ENCODE measurements at places on chromosomes 16 and 17.

GRCh38 chr17:49219987-49220386 is 9.5 kb downstream of the ABI3 start:
- DNase-seq = no peak

GRCh38 chr16:10501016-10501607 is 79.3 kb downstream of the EMP2 start:
- DNase-seq = no peak

DNA sequence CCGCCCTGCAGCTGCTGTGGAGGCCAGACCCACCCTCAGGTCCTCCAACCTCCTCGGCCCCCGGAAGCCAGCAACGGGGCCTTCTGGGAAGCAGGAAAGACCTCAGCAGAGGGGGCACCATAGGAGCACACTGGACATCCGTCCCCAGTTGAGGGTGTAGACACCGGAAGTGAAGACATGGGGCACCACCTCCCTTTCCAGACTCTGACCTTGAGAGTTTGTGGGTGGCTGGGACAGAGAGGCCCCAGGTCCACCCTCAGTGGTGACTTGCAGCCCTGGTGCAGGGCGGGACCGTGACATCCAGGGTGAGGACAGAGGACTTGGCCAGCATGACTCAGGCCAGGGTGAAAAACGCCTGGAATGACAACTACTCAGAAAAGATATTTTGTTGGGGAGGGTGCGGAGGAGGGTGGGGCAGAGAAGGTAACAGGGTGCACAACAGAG is 19.9 kb downstream of the CEP295NL start:
- no peak for DNase-seq

DNA sequence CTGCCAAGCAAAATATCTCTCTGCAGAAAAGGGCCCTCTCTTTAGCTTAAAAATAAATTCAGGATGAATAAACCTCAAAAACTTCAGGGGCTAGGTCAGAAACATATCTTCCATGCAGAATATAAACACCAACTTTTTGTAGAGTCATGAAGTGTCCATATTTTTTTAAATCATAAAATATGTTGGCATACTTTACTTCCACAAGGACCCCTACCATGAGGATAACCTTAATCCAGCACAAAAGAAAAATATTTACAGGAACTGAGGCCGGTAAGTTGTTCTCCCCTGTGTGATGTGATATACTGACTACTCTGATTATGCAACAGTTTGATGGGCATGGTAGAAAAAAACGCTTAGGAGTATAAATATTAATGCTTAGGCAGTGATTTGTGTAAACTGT is 264.8 kb upstream of the CDH11 start:
- no peak for DNase-seq

DNA sequence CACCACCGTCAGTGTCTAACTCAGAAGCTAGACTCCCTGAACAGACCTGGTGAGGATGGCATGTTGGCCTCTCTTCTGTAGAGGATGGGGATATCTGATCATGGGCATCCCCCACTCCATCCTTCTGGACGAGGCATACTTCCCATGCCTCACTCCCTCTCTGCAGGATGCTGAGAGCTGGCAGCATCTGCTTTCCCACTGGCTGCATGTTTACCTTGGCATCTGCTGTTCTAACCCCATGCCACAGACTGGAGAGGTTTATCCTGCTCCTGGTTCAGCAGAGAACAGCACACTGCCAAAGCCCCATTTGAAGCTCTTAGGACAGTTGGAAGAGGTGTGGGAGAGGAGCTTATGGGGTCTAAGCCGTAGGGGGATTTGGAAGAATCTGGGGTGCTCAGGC is 46.0 kb downstream of the YPEL2 start:
- no peak for DNase-seq

DNA sequence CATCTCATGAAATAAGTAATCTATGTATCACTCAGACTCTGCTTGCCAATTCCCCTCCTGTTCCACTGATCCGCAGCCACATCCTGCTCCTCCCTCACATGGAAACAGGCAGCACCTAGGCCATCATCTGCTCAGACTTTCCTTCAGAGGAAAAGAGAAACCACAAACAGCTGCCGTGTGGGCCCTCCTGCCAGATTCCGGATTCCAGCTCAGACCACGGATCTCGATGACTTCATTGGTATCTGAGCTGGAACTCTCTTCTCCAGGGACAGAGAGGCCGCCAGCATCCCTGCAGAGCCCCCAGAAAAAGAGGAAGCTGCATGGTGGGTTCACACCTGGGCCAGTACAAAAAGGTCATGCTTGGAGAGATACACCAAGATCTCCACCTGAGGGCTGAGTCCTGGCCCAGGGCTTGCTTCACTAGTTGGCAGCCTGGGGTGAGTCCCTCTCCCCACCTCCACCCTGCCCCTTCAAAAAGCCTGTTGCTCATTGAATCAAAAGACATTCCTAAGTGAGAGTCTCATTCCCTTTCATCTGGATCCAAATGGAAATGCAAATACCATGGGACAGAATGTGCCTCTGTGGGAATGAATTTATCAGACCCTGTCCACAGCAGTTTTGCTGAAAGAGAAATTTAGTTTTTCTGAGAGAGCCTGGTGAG is 47.2 kb downstream of the HOXB1 start:
- no peak for DNase-seq

DNA sequence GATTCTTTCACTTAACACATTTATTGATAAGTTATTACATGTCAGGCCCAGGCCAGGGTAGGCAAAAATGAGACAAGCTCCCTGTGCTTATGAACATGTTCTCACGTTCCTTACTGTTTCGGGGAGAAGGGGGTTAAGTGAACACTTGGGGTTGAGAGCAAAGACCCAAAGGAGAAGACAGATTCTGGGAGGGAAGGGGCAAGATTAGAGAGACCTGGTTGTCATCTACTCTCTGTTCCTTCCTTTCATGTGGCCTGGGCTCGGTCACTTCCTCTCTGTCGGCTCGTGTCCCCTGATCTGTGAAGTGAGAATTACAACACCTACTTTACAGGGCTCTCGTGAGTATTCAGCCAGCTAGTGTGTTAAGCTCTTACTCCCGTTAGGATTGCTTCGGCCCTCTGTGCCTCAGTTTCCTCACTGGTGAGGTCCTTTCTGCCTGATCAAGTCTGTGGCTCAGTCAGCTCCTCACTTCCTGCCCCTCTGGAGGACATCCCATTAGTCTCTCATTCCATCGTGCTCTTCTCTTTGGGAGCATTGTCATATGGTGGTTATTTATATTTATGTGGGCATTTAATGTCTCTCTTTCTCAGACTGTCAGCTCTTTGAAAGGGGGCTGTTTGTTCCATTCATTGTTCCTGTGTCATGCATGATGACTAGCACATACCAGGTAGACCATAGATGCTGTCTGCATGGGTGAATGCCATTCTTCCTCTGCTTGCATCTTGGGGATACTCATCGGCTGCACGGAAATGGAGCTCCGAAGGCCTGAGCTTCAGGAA is 38.9 kb downstream of the PLCG2 start:
- DNase-seq = peak; percentile 63

- no peak for DNase-seq
These were observed 5.9 kb downstream of the TMEM98 start for GRCh38 chr17:32933881-32934280.

DNA sequence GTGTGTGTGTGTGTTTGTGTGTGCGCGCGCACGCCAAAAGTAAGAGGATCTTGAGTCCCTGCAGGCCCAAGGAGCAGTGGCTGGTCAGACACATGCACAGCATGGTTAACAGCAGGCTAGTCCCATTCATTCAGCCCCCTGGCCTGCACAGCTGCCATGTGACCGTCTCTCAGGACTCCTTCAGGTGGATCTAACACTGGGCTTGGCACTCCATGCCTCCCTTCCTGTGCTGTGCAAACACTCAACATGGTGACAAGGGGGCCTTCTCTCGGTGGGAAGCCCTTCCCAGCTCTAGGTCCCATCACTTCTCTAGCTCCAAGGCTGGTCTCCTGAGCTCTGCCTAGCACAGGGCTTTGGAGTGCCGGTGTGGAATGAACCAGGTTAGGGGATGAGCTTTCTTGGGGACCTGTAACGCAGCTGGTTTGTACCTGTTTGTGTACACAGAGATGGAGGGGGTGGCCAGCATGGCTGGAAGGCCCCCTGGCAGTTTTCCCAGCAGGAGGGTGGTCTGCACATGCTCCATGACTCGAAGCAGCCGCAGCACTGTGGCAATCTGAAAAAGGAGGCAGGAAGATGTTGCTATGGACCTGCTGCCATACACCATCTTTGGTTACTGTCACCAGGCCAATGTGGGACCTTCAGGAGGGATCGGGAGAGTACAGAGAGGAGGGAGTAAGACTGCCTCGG is 69.4 kb upstream of the GCSH start:
- DNase-seq = no peak

GRCh38 chr17:61400066-61400716 is 548 bp downstream of the TBX2 start:
- no peak for DNase-seq

- no peak for DNase-seq
These were observed 45.4 kb downstream of the NDEL1 start for GRCh38 chr17:8481089-8481488.

GRCh38 chr17:59783221-59784047 is 76.0 kb downstream of the VMP1 start:
- no peak for DNase-seq

DNA sequence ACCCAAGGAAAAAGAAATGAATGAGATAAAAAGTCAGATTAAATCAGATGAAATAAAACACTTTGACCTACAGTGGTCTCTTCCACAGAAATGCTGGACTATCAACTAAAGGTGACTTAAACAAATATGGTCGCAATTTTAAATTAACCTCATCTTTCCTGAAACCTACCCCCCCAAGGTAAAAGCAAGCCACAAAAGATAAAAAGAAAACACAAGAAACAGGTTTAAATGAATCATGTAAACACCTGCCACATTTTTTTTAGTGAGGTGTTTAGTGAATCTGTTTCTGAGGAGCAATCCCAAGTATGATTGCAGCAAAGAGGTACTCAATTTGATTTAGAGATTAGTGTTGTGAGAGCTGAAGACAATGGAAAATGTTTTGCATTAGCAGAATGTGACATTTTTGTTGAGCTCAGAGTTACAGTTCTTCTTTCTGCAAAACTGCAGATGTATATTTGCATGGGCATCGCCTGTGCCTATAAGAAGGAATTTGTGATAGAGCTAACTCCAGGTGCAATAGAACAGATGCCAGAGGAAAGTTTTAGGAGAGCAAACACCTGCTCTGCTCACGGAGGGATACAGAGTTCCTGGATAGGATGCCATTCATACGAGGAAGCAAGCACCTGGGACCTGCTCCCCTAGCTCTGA is 3.4 kb upstream of the MMD start:
- no peak for DNase-seq

- no peak for DNase-seq
These were observed 1.5 kb downstream of the FLCN start for GRCh38 chr17:17235212-17236174.

GRCh38 chr17:557371-557770 is 157.3 kb downstream of the VPS53 start:
- no peak for DNase-seq

DNA sequence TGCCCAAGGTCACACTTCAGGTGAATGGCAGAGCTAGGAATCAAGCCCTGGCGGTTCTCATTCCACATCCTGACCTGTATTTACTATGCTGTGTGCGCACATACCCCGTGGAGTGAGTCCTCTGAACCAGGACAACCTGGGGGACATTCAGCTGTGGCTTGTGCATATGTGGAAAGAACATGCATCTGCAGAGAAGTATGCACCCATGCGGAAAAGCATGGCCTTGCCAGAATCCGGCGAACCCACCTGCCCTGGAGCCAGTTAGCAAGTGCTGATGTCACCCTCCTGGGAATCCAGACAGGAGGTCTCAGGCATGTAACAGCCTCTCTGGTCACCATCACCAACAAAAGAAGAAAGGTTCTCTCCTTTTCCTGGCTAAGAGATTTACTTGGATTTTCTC is 1.9 kb downstream of the RASL10B start:
- DNase-seq = no peak

DNA sequence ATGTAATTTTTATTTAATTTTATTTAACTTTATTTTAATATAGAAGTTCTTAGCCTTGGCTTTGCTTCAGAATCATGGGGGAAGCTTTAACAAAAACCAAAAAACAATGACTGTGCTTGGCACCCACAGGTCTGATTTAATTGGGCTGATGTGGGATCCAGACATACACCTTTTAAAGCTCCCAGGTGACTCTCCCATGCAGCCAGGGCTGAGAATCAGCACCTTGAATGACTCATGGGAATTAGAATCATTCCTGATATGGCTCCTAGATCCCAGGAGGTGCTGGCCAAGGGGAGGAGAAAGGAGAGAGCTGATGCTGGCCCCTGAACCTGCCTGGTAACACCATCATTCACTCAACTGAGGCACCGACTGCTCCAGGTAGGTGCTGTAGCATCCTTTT is 240.7 kb downstream of the PARN start:
- no peak for DNase-seq

- peak; percentile 78 for DNase-seq
These were observed 9.8 kb downstream of the SLC16A3 start for GRCh38 chr17:82238472-82239201.

GRCh38 chr17:37417852-37418251 is 11.2 kb downstream of the TADA2A start:
- no peak for DNase-seq

DNA sequence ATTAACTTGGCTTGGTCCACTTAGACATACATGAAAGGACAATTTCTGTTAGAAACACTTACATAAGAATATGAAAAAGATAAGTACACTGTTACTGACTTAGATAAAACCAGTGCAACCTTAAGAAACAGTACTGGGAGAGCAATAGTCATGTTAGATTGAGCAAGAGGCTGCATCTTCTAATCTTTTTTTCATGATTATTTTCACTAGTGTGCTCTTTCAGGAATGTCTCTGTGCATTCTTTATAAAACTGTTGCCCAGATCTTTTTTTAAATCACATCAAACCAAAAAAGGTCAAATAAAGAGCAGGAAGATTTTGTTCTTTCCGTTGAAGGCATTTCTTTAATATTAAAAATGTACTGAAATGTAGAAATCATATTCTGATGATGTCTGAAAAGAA is 100.7 kb upstream of the AXIN2 start:
- no peak for DNase-seq
